ENCODE measurements at places on chromosomes 16 and 17.

GRCh38 chr17:63596856-63597586 lies 3.7 kb upstream of the TACO1 start:
- peak overlapping the region; percentile 9 for H3K27ac ChIP-seq
- no peak for DNase-seq
- H3K4me1 ChIP-seq, result peaks cover 44% of the 10 kb centered on the region
- H3K4me3 ChIP-seq, result no peak overlapping the region

DNA sequence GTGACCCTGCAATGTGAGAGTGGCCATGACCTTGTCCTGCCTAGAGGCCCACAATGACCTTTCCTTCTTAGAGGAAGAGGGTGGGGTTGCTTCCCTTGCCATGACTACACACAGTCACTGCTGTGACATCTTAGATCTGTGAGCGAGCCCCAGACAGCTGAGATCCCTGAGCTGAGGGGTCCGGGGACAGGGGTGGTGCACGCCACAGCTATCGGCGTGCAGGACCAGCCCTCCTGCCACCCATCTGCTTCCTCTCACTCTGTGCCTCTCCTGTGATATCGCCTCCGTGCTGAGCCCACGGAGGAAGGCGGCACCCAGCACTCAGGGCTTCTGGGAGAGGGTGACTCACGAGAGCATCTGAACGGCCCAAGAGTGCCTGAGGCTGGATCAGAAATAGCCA lies 35.2 kb downstream of the KIAA0513 start:
- peaks cover under 1% of the 10 kb centered on the region for H3K4me1 ChIP-seq
- no peak overlapping the region for H3K4me3 ChIP-seq
- no peaks in the 10 kb centered on the region for H3K27me3 ChIP-seq
- H3K36me3 ChIP-seq, result no peaks in the 10 kb centered on the region
- no peak overlapping the region for H3K27ac ChIP-seq
- DNase-seq, result no peak

GRCh38 chr17:5665164-5665563 lies 80.9 kb upstream of the NLRP1 start:
- H3K4me1 ChIP-seq, result no peaks in the 10 kb centered on the region
- H3K4me3 ChIP-seq, result no peak overlapping the region
- H3K27me3 ChIP-seq, result peaks cover 9% of the 10 kb centered on the region
- H3K36me3 ChIP-seq, result no peaks in the 10 kb centered on the region
- H3K27ac ChIP-seq, result no peak overlapping the region

DNA sequence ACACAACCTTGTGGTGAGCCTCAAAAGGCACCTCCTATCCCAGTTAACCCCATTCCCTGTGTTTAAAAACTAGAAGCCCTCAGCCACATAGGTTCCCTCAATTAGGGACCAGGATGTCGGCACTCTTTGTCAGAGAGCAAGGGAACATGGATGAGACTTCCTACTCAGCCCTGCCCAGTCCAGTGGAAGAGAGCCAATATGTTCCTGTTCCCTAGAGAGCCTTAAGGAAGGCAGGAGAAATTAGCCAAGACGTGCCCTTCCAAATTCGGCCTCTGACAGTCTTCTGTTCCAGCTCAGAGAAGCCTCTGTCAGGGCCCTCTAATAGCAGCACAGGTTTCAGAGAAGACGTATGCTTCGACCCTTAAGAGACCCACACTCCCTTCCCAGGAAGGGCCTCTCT lies 14.6 kb upstream of the DHRS13 start:
- H3K27ac ChIP-seq, result no peak overlapping the region
- H3K4me3 ChIP-seq, result no peak overlapping the region
- peaks cover 8% of the 10 kb centered on the region for H3K4me1 ChIP-seq
- DNase-seq, result no peak

GRCh38 chr16:49856672-49857330 lies 889 bp upstream of the ZNF423 start:
- H3K4me3 ChIP-seq, result peak overlapping the region; percentile 48
- peaks cover 11% of the 10 kb centered on the region for H3K4me1 ChIP-seq
- no peaks in the 10 kb centered on the region for H3K36me3 ChIP-seq
- no peak overlapping the region for H3K27ac ChIP-seq
- peaks cover 59% of the 10 kb centered on the region for H3K27me3 ChIP-seq

DNA sequence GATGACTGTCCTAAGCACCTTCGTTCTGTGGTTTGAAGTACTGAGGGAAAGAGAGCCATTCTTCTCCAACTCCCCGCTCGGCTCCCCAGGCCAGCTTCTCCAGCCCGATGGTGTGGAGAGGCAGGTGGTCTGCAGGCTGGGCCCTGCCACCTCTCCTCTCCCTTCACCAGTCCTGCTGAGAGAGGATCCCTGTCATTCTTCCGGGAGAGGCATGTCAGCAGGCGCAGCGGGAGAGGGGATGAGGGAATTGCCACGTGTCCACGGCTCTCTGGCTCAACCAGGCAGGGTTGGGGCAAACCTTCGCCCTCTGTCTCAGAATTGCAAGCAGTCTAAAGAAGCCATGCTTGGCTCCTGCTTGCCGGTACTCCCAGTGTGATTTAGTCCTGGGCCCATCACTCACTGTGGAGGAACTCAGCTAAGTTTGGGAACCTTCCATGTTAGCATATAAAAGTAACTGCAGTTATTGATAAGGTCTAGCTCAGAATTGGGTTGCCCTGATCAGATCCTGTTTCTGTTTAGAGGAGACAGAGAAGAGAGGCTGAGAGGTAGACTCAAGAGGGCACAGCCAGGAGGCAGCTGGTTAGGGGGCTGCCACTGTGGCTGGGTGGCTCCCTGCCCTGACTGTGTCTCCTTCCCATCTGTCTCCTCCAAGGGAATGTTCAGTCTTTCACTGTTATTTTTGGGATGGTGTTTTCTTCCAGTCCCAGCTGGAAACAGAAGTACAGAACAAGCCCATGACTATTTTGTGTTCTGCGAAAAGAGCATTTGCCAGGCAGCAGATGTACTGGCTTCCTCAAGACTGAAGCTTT lies 17.4 kb downstream of the HS3ST3B1 start:
- no peak overlapping the region for H3K27ac ChIP-seq
- H3K27me3 ChIP-seq, result no peaks in the 10 kb centered on the region
- no peak for DNase-seq
- H3K4me3 ChIP-seq, result no peak overlapping the region

DNA sequence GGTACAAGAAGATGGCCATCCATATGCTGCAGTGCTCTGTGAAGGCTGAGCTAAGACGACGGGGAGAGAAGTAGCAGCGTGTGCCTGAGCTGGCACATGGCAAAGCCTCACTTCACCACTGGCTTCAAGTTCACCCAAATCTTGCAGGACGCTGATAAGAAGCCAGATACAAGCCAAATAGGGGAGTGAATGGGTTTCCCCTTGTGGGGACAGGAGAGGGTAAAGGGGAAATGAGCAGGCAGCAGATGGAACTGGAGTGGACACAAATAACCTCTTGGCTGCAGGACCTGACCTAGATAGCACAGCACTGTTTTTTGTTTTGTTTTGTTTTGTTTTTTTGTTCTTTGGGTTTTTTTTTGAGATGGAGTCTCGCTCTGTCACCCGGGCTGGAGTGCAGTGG lies 21.0 kb upstream of the PITPNA start:
- H3K36me3 ChIP-seq, result no peaks in the 10 kb centered on the region
- no peaks in the 10 kb centered on the region for H3K27me3 ChIP-seq
- no peak overlapping the region for H3K4me3 ChIP-seq
- DNase-seq, result no peak
- no peak overlapping the region for H3K27ac ChIP-seq
- H3K4me1 ChIP-seq, result peaks cover 4% of the 10 kb centered on the region

DNA sequence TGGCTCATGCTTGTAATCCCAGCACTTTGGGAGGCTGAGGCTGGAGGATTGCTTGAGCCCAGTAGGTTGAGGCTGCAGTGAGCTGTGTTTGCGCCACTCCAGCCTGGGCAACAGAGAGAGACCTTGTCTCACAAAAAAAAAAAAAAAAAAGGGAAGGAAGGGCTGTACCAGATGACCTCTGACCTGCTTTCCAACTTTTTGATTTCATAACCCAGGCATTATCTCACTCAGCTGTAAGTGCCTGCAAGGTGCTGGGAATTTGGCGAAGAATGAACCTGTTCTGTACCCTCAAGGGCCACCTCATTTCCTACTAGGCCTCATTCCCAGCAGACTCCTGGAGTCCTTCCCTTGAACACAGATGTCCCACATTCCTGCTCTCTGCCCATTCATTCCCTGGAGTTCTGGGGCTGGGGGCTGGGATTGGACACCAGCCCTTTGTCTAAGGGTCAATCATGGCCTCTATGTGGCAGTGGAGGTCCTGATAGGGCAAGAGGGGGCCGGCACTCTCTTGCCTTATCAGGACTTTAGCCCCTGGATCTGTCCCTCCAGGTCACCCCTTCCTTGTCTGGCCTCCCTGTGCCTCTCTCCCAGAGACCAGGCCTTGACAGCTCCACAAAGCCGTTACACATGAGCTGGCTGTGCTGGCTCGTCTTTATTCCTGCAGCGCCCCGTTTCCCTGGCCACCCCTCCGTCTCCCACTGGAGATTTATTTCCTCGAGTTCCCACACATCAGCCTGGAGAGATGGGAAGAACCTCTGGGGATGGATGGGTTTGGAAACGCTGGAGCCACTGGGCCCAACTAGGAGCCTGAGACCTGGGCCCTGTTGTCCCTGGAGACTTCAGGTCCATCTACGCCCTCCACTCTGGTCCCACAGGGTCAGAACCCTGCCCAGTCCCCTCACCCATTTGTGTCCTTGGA lies 821 bp upstream of the GFAP start:
- H3K27ac ChIP-seq, result no peak overlapping the region
- H3K36me3 ChIP-seq, result no peaks in the 10 kb centered on the region
- H3K4me3 ChIP-seq, result no peak overlapping the region
- peaks cover 7% of the 10 kb centered on the region for H3K4me1 ChIP-seq
- peaks cover 37% of the 10 kb centered on the region for H3K27me3 ChIP-seq

Data from activated CD8-positive, alpha-beta memory T cell treated with anti-CD3 and anti-CD28 coated beads, Interleukin-2, amount 10 ng/mL, durations not matched to agents 7 days and 5 days (primary cell).